ENCODE measurements at places on chromosomes 12 and 14.

GRCh38 chr12:24997970-24998582, 49.2 kb upstream of the BCAT1 start:
- peaks cover 1% of the 10 kb centered on the region for H3K27me3 ChIP-seq
- no peak overlapping the region for H3K27ac ChIP-seq
- H3K4me1 ChIP-seq = no peaks in the 10 kb centered on the region
- no peaks in the 10 kb centered on the region for H3K36me3 ChIP-seq

- no peaks in the 10 kb centered on the region for H3K36me3 ChIP-seq
- no peak overlapping the region for H3K4me3 ChIP-seq
- H3K27ac ChIP-seq = no peak overlapping the region
- DNase-seq = no peak
Observed at GRCh38 chr14:75487155-75487671, 35.1 kb upstream of the BATF start.

GRCh38 chr14:96166461-96167223, 38.0 kb upstream of the BDKRB2 start:
- no peak overlapping the region for H3K4me3 ChIP-seq
- peaks cover 6% of the 10 kb centered on the region for H3K27me3 ChIP-seq
- DNase-seq = no peak
- H3K4me1 ChIP-seq = peaks cover 4% of the 10 kb centered on the region
- no peak overlapping the region for H3K27ac ChIP-seq
- no peaks in the 10 kb centered on the region for H3K36me3 ChIP-seq

DNA sequence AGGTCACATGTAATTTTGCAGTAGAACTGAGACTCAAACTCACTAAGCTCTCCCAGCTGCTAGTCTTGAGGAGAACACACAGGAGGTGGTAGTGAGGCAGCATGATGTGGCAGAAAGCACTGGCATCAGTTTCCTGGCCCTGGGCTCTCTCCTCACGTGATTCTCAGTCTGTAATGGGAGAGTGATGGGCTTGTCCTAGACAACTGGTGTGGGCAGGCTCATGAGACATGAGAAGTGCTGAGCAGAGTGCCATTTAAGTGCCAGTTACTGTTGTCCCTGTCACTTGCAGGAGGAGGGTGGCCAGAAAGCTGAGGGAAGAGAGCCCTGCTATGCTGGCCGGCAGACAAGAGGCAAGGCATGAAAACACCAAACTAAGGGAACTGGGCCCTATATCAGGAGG, 48.5 kb upstream of the OVCH1 start:
- no peak overlapping the region for H3K4me3 ChIP-seq
- no peak for DNase-seq
- H3K4me1 ChIP-seq = peaks cover 16% of the 10 kb centered on the region
- no peaks in the 10 kb centered on the region for H3K36me3 ChIP-seq
- no peaks in the 10 kb centered on the region for H3K27me3 ChIP-seq

GRCh38 chr14:32662211-32662610, 276.5 kb upstream of the NPAS3 start:
- no peak overlapping the region for H3K4me3 ChIP-seq
- no peak overlapping the region for H3K27ac ChIP-seq
- no peaks in the 10 kb centered on the region for H3K4me1 ChIP-seq
- no peak for DNase-seq
- no peaks in the 10 kb centered on the region for H3K27me3 ChIP-seq
- H3K36me3 ChIP-seq = no peaks in the 10 kb centered on the region

- peaks cover 7% of the 10 kb centered on the region for H3K27me3 ChIP-seq
- H3K4me1 ChIP-seq = peaks cover 18% of the 10 kb centered on the region
- H3K27ac ChIP-seq = peak within 1 kb of the TSS; percentile 32
- DNase-seq = peak; percentile 74
- H3K4me3 ChIP-seq = peak within 1 kb of the TSS; percentile 92
Observed at GRCh38 chr14:61321385-61322010, at the start of gene PRKCH. PRKCH (plus strand) TSS chr14:61321579; CDS start chr14:61322102, 523 bp downstream.

DNA sequence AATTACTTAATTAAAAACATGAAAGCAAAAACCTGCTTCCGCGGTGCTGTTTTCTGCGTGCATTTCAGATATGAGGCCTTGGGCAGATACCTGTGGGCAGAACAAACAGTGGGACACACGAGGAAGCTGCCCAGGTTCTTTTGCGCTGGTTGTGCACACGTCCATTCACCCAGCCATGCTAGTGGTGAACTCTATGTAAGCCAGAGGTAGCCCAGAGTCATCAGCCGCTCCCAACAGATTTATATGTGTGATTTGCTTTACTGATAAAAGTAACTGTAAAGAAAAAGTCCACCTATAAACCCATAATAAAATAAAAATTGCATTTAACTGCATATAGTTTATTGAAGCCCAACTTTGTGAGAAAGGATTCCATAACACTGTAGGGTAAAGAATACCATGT, 47.1 kb upstream of the TMEM260 start:
- H3K27me3 ChIP-seq = no peaks in the 10 kb centered on the region
- H3K4me1 ChIP-seq = peaks cover 6% of the 10 kb centered on the region
- H3K36me3 ChIP-seq = no peaks in the 10 kb centered on the region

DNA sequence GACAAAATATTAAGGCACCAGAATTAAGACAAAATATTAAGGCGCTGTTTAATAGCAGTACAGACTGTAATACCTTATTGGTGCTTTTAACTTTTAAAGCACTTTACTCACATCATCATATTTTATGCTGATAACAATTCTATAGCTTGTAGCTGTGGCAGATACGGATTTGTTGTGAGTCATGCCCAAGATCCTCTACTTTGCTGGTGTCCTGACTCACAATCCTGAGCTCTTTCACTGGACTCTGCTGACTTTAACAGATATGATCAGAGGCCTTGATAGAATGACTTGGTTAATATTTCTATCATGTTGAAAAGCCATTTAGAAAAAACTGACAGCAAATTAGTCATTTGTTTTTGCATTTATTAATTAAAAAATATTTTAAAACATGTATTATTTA, 99.0 kb upstream of the PKP2 start:
- no peak overlapping the region for H3K27ac ChIP-seq
- peaks cover 3% of the 10 kb centered on the region for H3K4me1 ChIP-seq
- no peak overlapping the region for H3K4me3 ChIP-seq

- no peaks in the 10 kb centered on the region for H3K27me3 ChIP-seq
- H3K27ac ChIP-seq = no peak overlapping the region
- H3K4me1 ChIP-seq = peaks cover 22% of the 10 kb centered on the region
Observed at GRCh38 chr12:46663318-46663717, 162.5 kb downstream of the SLC38A4 start.
